ENCODE measurements at places on chromosomes 2 and 18.

- DNase-seq = no peak
Measured at GRCh38 chr2:168192839-168193616, 54.4 kb downstream of the STK39 start.

- DNase-seq = no peak
Measured at GRCh38 chr18:55236150-55236931, 277.1 kb upstream of the CCDC68 start.

DNA sequence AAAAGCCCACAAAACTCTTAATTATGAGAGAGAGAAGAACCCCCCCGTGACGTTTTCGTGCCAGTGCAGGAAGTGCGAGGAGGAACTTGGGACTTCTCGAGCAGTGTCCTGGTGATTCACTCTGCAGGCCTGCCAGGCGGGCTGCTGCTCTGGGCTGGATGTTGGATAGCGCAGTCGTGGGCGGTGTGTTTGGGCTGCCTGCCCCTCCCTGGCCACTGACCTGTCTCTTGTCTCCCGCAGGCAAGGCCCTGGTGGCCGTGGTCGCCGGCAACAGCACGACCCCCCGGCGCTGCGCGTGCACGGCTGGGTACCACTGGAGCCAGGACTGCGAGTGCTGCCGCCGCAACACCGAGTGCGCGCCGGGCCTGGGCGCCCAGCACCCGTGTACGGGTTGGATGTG is 29.0 kb downstream of the TNFRSF11A start:
- DNase-seq = no peak

- no peak for DNase-seq
Measured at GRCh38 chr2:497770-498492, 179.3 kb downstream of the TMEM18 start.

- DNase-seq = no peak
Measured at GRCh38 chr18:35673682-35674081, 92.1 kb downstream of the GALNT1 start.

- no peak for DNase-seq
Measured at GRCh38 chr18:78904179-78904531, 75.5 kb upstream of the SALL3 start.

DNA sequence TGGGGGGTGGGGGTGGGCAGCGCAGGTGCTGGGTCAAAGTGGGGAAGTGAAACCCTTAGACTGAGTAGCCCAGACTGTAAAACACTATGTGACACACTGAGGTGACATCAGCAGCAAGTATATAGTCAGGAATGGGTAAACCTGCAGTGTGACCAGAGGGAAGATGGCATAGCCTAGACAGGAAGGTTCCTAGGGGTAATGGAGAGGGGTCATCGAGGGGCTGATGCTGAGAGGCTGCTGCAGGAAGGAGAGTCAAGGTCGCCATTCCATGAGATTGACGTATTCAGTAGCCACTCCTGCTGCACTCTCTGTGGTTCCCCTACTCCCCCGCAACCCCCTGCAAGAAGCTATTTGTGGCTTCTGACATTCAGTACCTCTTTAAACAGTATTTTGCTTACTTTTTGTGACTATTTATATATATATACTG is 111.7 kb downstream of the CHST9 start:
- no peak for DNase-seq

- no peak for DNase-seq
Measured at GRCh38 chr2:43212216-43212835, 14.1 kb downstream of the ZFP36L2 start.

GRCh38 chr2:195498176-195498575 is 158.8 kb upstream of the SLC39A10 start:
- no peak for DNase-seq

DNA sequence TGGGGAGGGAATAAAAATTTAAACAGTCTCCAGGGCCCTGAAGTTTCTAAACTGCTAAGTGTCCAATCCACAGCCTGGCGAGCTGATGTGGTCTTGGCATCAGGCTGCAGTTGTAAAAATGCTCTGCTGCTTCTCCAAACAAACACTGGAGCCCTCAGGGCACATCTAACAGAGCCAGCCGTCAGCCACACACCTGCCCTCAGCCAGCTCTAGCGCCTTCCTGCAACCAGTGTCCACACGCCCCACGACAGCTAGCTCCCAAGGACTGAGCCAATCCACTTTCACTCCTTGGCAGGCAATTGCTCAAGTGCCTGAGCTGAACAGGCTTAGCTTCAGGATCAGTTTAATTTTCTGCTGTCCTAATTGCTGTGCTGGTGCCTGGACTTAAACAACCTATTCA is 446.4 kb upstream of the RAB12 start:
- no peak for DNase-seq

GRCh38 chr2:119253760-119254600 is 30.3 kb downstream of the STEAP3 start:
- no peak for DNase-seq

- DNase-seq = no peak
Measured at GRCh38 chr18:13175754-13176210, 42.8 kb upstream of the LDLRAD4 start.

DNA sequence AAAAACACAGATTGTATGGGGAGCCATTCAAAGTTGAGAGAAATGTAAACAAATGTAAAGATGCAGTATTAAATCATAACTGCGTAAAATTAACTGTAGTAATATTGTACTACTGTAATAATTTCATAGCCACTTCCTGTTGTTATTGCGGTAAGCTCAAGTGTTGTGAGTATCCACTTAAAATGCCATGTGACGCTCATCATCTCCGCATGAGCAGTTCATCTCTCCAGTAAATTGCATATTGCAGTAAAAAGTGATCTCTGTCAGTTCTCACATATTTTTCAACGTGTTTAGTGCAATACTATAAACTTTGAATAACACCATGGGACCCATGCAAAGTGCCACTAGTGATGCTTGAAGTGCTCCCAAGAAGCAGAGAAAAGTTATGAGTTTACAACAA is 41.8 kb upstream of the SP3 start:
- DNase-seq = no peak
